Activated CD8-positive, alpha-beta memory T cell treated with anti-CD3 and anti-CD28 coated beads, Interleukin-2, amount 50 U/mL, for 4 hours (primary cell): ENCODE measurements at places on chromosomes 16 and 17.

DNA sequence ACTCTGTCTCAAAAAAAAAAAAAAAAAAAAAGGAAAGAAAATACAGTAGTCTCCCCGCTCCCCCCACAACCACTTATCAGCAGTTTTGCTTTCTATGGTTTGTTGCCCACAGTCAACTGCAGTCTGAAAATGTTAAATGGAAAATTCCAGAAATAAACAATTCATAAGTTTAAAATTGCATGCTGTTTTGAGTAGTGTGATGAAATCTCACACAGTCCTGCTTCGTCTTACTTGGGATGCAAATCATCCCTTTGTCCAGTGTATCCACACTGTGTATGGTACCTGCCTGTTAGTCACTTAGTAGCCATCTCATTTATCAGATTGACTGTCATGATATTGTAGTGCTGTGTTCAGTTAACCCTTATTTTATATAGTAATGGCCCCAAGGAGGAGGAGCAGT is 41.5 kb downstream of the NF1 start:
- DNase-seq: no peak

DNA sequence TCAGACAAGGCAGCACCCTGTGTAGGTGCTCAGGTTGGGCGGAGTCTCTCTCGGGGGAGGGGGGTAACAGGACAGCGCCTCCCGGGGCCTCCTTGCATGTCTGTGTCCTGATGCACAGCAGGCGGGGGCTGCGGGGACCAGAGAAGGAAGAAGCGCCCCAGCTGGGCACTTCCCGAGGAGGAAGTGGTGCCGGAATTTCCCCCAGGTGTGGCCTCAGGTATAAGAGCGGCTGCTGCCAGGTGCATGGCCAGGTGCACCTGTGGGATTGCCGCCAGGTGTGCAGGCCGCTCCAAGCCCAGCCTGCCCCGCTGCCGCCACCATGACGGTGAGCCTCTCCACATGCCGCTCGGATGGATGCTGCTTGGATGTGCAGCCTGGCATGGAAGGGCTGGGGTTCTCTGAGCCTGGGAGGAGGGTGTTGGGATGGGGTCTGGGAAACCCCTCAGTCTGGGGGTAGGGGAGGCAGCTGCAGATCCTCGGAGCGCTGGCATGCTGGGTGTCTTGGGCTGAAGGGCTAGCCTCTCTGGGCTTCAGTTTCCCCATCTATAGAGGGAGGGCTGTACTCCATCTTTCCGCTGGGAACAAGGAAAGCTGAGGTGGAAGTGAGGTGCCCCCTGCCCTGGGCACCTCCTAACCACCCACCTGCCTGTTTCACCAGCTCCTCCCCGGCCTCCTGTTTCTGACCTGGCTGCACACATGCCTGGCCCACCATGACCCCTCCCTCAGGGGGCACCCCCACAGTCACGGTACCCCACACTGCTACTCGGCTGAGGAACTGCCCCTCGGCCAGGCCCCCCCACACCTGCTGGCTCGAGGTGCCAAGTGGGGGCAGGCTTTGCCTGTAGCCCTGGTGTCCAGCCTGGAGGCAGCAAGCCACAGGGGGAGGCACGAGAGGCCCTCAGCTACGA is at the start of gene IL17C:
TSS of gene IL17C (plus strand) at position 250 of the 908 bp plus-strand sequence. CDS start at position 320, 70 bp downstream.
- DNase-seq: no peak

DNA sequence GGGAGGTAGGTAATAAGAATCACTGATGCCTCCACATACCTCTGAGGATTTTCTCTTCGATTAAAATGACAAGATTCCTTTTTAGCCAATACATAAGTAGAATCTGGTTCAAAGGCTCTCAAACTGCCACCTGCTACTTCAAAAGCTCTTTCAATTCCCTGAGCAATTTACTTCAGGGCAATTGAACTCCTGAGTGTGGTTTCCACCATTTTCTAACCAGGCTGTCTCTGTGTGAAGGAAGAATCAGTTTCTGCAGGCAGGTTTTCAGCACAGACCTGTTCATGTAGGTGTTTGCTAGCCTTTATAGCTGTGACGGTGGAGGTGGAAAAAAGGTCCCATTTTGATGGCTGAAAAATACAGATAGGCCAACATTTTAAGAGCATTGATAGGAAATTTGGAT is 18.2 kb upstream of the HS3ST3B1 start:
- DNase-seq: no peak

DNA sequence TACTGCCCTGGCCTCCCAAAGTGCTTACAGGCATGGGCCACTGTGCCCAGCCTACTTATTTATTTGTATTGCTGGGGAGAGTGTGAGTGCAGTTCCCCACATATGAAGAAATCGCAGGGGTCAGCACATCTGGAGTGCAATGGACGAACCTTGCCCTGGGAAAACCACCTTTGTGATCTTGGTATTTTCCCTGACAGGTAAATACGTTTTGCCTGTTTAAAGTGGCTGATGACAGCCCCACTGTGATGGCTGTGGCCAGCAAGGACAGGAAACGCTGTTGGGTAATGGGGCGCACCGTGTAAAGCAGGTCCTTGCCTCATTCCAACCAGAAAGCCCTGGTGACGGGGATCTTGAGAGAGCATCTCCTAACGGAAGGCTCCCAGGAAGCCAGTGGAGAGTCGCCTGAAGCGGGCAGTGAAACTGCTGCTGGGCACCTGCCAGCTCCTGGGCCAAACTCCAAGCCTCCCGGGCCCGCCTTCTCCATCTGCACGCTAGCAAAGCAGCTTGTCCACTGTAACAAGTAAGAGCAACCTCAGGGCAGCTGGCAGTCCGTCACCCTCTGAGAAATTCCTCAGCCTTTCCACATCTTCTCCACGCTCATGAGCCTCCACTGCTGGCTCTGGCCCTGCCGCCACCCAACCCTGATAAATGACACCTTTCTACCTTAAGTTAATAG is 17.5 kb downstream of the EMC8 start:
- no peak for DNase-seq

DNA sequence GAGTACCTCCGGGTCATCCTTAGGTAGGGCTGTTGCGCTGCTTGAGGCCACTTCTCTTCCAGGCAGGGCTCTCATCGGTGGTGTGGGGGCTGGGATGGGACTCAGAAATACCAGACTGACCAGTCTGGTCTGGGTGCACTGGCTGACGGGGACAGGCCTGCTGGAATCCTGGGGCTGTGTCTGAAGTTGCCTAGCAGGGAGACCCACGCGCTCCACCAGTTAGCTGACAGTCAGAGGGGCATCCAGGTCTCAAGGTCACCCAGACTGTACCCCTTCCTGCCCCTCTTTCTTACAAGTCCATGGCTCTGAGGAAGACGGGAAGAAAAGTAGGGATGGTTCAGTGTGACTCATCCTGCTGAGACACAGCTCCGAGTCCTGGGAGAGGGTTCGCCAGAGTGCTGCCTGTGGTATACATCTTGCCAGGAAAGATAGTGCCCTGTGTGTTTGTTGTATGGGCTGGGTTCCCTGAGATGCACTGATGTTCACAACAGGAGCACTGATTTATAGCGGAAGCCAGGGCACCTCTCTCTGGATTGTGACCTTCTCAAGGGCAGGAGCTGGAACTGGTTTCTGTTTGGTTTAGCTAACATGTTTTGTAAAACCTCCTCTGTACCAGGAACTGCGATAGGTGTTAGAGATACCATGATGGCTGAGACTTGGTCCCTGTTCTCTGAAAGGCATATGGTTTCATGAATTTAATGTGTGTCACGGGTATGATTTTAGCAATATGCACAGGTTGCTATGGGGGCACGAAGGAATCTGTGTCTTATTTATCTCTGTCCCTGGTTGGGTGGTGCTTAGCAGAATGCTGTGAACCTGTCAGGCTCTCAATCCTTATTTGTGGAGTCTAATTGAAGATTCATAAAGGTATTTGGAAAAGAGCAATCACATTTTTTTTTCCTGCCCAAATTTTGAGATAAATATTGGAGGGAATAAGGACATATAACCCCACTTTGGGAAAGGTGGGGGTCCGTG is 97.5 kb downstream of the OR1D5 start:
- DNase-seq: no peak

DNA sequence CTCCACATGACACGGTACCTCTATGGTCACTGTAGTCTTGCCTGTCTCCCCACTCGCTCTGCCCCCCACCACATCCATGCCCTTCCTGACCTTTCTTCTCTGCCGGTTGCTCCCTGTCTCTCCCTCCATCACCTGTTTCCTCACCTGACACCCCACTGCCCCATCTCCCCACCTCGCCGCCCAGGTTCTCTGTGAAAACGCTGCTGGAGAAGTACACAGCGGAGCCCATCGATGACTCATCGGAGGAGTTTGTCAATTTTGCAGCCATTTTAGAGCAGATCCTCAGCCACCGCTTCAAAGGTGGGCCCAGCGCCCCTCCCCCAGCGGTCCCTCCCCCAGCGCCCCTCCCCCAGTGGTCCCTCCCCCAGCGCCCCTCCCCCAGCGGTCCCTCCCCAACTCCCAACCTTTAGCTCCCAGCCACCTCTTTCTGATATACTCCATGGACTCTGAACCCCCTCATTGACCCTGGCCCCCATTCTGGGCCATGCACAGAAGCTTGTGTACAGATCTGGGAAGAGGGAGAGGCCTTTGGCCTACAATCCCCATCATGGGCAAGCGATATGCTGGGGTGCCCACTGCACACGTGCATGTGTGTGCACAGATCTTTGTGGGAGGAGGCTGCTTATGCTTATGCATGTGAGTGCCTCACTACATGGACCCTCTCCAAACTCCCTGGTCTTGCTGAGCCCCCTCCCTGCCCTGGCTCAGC is 4.1 kb downstream of the RUNDC3A start:
- no peak for DNase-seq
